ENCODE measurements at places on chromosomes 2 and 18.
A peak's percentile ranks its signal among the peaks of the same experiment; 100 is the strongest.

DNA sequence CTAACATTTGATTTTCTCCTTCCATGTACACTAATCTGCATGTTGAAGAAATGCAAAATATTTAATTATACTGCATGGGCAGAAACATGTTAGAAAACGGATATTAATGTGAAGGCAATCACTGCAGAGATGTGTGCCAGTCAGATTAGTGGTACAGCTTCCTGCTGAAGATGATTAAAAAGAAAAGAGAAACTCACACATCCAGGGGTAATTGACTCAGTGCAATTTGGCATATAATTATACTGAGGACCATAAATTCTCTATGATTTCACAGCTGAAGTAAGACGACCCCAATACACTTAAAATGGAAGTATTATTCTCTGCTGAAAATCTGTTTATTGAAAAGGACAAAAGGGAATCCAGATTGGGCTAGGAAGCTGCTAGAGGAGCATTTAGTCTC, 243.4 kb downstream of the TGIF1 start:
- no peak for DNase-seq

- DNase-seq = no peak
Measured at GRCh38 chr18:80105369-80106167, 3.5 kb upstream of the ADNP2 start.

DNA sequence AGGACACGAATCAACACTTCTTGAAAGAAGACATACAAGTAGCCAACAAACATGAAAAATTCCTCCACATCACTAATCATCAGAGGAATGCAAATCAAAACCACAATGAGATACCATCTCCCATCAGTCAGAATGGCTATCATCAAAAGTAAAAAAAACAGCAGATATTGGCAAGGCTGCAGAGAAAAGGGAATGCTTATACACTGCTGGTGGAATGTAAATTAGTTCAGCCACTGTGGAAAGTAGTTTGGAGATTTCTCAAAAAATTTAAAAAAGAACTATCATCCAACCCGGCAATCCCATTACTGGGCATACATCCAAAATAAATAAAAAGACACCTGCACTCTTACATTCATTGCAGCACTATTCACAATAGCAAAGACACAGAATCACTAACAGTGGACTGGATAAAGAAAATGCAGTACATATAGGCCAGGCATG, 78.7 kb downstream of the GRB14 start:
- no peak for DNase-seq

- no peak for DNase-seq
Measured at GRCh38 chr2:68879296-68879695, 8.1 kb upstream of the BMP10 start.

- DNase-seq = no peak
Measured at GRCh38 chr2:26627350-26628105, 13.6 kb downstream of the CIB4 start.

GRCh38 chr2:160419776-160420505, 73.7 kb downstream of the RBMS1 start:
- no peak for DNase-seq

- DNase-seq = no peak
Measured at GRCh38 chr18:13159579-13159978, 59.0 kb upstream of the LDLRAD4 start.

DNA sequence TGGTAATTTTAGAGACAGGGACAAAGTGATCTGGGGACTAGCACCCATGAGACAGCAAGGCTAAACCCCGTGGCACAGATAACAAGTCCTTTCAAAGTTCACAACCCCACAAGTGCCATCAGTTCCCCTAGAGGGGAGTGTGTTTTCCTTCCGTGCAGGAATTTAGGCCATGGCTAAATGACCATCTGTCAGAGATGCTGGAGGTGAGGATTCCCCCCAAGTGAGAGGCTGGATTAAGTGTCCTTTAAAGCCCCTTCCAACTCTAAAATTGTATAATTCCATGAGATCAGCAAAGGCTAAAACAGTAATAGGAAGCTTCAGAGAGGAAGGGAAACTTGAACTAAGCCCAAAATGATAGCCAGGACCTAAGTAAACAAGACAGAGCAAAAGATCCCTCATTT, 8.7 kb downstream of the FEZ2 start:
- no peak for DNase-seq

DNA sequence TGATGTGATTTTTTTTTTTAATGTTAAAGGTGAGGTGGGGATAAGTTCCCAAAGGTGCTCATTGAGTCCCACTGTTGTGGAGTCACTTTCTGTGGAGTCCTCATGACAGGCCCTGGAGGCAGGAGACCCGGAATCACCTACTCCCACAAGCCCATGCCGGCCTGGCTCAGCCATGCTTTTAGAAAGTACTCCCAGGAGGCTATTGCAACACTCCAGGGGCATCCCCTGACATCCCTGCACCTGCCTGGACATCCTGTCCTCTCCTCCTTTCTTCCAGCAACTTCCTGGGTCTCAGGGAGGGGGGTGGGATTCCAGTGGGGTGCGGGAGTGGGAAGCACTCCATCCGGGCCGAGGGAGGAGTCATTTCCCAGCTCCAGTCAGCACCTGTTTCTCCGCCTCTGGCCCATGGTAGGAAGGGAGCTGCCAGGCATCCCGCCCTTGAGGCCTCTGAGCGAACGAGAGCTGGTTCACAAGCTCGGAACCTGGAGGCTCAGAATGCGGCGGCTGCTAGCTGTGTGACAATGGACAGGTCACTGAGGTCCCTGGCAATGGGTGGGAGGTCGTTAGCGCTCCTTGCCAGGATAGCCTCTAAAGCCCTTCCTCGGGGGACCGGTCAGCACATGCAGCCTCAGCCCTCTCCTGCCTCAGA, 163.9 kb upstream of the ID2 start:
- no peak for DNase-seq

- no peak for DNase-seq
Measured at GRCh38 chr2:189439342-189439741, 1.9 kb upstream of the WDR75 start.

DNA sequence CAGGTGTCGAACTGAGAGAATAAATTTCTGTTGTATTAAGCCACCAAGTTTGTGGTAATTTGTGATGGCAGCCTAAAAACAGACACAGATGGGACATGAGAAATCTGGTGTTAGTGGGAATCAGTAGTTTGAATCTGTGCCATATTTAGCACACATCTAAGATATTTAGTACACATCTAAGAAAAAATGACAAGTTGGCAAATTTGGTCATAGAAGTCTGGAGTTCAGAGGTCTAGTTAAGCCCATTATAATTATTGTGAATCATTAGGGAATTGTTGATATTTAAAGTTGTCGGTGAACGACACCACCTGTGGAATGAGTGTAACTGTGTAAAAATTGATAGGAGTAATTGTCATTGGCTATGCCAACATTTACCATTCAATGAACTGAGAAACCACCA, 1138.8 kb upstream of the TMEFF2 start:
- no peak for DNase-seq

DNA sequence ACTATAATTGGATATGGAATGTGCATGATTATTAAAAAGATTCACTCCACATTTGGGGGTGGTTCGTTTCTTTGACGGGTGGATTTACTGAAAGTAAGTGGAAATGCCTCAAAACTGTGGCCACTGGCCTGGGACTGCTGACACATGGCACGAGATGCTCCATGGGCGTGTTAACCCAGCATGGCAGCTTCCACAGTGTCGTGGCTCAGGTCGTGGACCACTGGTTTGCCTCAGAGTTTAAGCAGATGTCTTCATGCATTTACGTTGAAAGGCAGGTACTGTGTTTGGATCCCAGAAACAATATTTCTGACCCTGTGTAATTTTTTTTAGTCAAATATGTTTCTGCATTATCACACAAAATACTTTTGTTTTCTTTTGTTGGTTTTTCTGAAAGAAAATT, 242.0 kb downstream of the GBX2 start:
- no peak for DNase-seq

- DNase-seq = no peak
Measured at GRCh38 chr2:46014911-46015654, 282.1 kb upstream of the EPAS1 start.

DNA sequence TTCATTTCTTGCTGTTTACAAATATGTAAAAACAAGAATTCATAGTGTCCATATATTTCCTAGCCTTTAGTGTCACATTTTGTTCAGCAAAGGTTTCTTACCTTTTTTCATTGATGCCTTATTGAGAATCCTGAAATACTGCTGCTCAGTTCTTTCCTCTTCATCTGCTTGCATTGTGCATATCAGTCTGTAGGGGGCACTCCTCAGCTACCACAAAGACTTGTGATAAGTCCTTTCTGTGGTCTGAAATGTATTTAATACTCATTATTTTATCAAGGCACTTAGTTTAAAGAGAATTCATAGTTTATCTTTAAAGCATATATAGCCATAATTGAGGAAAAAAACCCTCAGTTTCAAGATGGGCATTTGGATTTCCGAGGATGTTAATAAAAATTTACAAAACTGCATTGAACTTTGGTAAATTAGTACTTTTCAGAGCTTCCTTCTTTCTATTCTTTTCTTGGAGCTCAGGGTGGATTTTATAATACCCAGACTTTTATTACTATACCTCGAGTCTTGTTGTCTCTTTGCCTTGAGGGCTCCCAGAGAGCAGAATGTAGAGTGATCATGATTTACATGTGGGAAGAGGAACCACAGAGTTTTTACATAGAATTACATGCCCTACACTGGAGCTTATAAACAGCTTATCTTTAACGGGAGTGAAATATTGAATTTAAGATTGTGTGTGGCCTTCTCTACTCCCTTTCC, 570.1 kb downstream of the PLCL1 start:
- DNase-seq = peak; percentile 10

DNA sequence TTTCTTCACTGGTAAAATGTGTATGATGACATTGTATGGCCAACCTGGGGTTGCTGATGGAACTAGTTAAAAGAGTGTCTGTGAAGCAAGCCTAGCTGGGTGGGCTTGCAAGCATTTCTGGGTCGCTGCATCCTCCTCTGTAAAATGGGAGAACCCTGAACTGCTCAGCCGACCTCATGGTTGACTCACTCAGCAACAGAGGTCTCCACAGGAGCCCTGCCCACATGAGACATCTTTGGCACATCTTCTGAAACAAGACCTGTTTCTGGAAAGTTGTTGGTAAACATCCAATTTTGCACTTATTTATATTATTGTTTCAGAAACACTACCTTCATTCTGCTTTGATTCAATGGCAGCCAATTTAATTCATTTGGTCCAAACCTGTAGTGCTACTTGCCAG, 52.6 kb downstream of the BCL11A start:
- DNase-seq = no peak

GRCh38 chr18:70659036-70659925, 370.4 kb downstream of the SOCS6 start:
- peak; percentile 17 for DNase-seq

DNA sequence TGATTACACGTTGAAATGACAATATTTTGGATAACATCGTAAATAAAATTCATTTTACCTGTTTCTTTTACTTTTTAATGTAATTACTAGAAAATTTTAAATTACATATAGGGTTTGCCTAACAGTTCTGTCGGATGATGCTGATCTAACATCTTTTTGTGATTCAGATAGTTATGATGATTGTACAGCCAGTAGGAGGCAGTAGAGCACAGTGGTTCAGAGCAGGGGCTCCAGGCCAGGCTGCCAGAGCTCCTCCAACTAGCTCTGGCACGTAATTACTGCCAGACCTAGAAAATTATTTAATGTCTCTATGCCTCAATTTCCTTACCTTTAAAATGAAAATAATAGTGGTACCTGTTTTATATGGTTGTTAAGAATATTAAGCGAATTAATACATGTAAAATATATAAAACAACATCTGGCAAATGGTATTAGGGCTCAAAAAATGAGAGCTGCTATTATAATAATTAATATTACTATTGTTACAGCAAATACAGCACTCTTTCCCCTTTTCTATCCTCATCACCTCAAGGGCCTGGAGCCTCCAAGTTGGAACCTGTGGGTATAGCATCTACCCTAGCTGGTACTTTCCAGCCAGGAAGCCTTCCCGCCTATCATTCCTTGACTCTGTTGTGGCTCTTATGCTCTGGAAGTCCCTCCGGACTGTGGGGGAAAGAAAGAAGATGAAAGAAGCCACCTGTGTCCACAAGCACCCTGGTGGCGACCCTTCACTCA, 47.7 kb upstream of the PLA2R1 start:
- no peak for DNase-seq

DNA sequence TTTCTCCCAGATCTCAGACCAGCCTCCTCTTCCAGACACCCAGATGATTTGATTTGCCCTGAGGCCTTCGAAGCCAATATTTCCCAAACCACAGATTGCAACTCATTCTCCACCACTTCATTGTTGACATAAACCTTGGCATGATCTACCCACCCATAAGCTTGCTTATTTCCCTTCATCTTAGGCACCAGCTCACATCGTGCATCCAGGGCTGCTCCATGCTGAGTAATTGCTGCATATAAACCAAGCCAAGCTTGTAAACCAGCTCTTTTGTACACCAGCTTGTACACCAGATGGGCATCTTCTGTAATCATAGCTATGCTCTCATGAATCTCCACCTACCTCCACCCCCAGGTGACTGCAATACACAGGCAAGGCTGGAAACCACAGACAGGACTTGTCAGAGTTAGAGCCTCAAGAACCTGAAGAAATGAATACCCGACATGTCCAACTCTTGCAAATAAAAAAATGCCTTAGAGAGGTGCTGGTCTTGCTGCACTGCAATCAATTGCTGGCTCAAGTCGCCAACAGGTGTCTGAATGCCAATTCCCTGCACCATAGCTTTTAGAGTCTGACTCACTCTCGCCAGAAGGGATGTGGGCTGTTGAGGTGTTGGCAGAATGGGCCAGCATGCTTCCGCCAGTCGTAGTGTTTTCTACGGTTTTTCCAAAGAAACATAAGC, 31.5 kb downstream of the TRABD2A start:
- DNase-seq = no peak

DNA sequence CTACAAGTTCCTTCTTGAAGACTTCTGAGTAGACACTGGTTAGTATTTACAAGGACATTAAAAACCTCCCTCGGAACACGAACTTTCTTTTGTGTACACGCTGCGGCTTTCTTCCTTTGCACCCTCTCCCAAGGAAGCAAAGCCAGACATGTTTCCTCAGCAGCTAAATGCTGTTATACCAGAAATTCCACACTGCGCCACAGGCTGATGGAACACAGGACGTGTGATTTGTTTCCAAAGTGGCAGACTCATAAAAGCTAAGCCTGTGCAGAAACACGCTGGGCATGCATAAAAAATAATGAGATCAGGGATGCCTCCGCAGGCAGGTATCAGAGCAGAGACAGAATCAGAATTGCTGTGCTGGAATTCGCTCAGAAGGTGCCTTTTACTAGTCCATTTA, 73.0 kb upstream of the RGPD5 start:
- no peak for DNase-seq

GRCh38 chr18:43213816-43214215, 63.5 kb downstream of the SYT4 start:
- no peak for DNase-seq

- DNase-seq = no peak
Measured at GRCh38 chr2:154963511-154963910, 265.0 kb downstream of the KCNJ3 start.

DNA sequence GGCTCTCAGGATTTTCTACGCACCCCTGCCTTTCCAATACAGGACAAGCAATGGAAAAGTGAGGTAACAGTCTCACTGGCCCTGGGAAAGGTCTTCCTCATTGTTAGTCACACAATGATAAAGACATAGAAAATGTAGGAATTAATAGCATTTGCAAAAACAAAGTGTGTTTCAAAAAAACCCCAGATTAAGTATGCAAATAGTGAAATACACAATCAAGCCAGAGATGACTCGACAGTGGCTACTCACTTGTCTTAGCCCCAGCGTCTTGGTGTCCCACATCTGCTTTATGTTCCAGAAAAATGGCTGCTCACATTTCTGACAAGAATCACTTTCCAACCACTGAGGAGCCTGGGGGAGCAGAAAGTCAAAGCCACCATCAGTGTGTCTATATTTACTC, 47.0 kb upstream of the AP1S3 start:
- DNase-seq = no peak

GRCh38 chr2:230872968-230873660, 8.4 kb downstream of the ITM2C start:
- no peak for DNase-seq

All from stimulated activated CD4-positive, alpha-beta T cell treated with anti-CD3 and anti-CD28 coated beads, Interleukin-12 subunit alpha, Interleukin-12 subunit beta, amount 100 ng/mL, for 24 hours (primary cell).